SJSA1 (cell line): ENCODE measurements at places on chromosomes 13 and 19. TPM values are rescaled to one million over a fixed set of nuclear protein-coding genes. Genes with fewer than 3 reads are reported as not detected.

KLK14 gene
- total RNA-seq = not detected in 2 replicates

KLK12 gene
- not detected in 2 replicates for total RNA-seq

NLRP7 gene
- not detected in 2 replicates for total RNA-seq

ONECUT3 gene
- total RNA-seq = not detected in 2 replicates

ZNF225 gene
- total RNA-seq = 2.8 and 4.2 TPM in 2 replicates

C5AR2 gene
- not detected in 2 replicates for total RNA-seq

FSD1 gene
- total RNA-seq = 4.5 and 6.9 TPM in 2 replicates

CALR gene
- 1,330 and 1,700 TPM in 2 replicates for total RNA-seq

YJEFN3 gene
- total RNA-seq = 1.6 and 1.8 TPM in 2 replicates

ZNF614 gene
- 4.9 and 10.6 TPM in 2 replicates for total RNA-seq

KIR2DL3 gene
- total RNA-seq = not detected in 2 replicates

TEX29 gene
- total RNA-seq = 0.82 TPM in 1 of 2 replicates, not detected in the other

ZNF844 gene
- 0.13 and 0.82 TPM in 2 replicates for total RNA-seq

PDX1 gene
- total RNA-seq = not detected in 2 replicates

ZNF681 gene
- total RNA-seq = 0.13 and 0.95 TPM in 2 replicates

GNG8 gene
- total RNA-seq = not detected in 2 replicates

PDS5B gene
- total RNA-seq = 14.9 and 15.5 TPM in 2 replicates

HSH2D gene
- not detected in 2 replicates for total RNA-seq

WIZ gene
- total RNA-seq = 11.6 and 13.5 TPM in 2 replicates

ZNF700 gene
- total RNA-seq = 8.3 and 10.7 TPM in 2 replicates

TNFRSF19 gene
- 0.03 TPM in 1 of 2 replicates, not detected in the other for total RNA-seq

ZNF121 gene
- total RNA-seq = 22.9 and 29.1 TPM in 2 replicates

MAST1 gene
- total RNA-seq = not detected in 2 replicates

CLDN10 gene
- not detected in 2 replicates for total RNA-seq

RNF113B gene
- total RNA-seq = not detected in 2 replicates

TMEM221 gene
- not detected in 2 replicates for total RNA-seq

NOVA2 gene
- not detected in 2 replicates for total RNA-seq

ZNF563 gene
- total RNA-seq = 0.45 and 1.2 TPM in 2 replicates

TEX26 gene
- not detected in 2 replicates for total RNA-seq

C3 gene
- total RNA-seq = not detected in 2 replicates

OBI1 gene
- 19.0 and 20.1 TPM in 2 replicates for total RNA-seq

ZNF266 gene
- total RNA-seq = 9.0 and 16.1 TPM in 2 replicates

DAZAP1 gene
- total RNA-seq = 92.9 and 131 TPM in 2 replicates

CEACAM20 gene
- total RNA-seq = 0.08 TPM in 1 of 2 replicates, not detected in the other

RPL28 gene
- 243 and 543 TPM in 2 replicates for total RNA-seq

MISP3 gene
- 0.34 TPM in 1 of 2 replicates, not detected in the other for total RNA-seq
